ENCODE measurements at places on chromosomes 5 and 9.

- no peak for DNase-seq
Observed at GRCh38 chr9:135550344-135550918, 4.5 kb downstream of the OBP2A start.

DNA sequence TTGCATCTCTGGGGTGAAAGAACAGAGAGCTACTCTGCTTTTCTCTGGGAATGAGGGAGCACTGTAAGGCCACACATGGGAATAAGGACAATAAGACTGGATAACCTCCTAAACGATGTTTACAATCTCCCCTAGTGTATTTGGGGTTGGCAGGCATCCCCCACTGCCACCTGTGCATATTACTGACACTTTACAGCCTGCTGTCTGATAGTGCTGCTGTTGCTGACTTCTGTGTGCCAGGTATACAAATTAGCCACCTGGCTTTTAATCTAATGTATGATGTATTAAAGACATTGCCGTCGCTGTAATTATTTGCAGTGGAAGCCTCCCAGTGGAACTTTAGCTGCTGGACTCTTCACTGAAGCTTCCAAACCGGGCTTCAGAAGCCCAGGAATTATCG lies 4.4 kb upstream of the SHISAL2B start:
- DNase-seq, result no peak

GRCh38 chr9:6113312-6113711 lies 97.9 kb upstream of the RANBP6 start:
- DNase-seq, result no peak

- no peak for DNase-seq
Observed at GRCh38 chr9:23638011-23638410, 188.0 kb downstream of the ELAVL2 start.

DNA sequence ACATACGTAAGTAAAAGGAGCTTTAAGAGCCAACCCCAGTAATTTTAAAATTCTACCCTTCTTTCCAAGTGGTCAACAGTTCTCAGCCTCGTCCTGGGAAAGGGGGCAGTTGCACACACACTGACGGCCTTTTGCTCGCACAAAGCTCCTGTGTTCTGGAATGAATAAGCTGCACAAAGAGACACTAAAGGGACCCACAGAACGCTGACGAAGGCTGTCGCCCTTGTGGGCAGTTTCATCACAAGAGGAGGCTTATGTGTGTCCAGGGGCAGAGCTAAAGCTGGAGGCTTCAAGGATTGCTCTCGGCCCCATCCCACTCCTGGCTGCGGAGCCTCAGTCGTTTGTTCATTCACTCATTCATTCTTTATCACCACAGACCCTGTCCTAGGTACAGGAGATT lies 67.0 kb upstream of the NEK6 start:
- no peak for DNase-seq

GRCh38 chr5:6188344-6188743 lies 190.0 kb downstream of the MED10 start:
- DNase-seq, result no peak

DNA sequence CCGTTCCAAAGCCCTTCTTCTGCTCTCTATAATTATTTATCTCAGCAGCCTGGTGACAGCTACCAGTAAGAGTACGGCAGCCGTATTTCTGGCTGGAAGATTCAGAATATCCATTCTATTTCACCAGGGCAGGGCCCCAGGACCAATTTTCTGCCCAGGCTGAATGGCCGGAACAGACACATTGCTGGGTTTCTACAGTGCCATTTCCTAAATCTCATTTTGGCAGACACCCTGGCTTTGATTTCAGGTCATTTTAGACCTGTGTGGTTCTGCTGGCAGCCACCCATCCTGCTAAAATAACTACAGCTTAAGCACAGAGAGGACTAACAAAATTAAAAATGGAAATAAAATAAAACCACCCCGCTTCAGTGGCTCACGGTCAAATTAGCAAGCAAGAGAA lies 95.0 kb downstream of the CRB2 start:
- no peak for DNase-seq

GRCh38 chr5:54820346-54821134 lies 164.9 kb downstream of the ESM1 start:
- no peak for DNase-seq

GRCh38 chr5:142445266-142445665 lies 120.4 kb upstream of the SPRY4 start:
- DNase-seq, result no peak

DNA sequence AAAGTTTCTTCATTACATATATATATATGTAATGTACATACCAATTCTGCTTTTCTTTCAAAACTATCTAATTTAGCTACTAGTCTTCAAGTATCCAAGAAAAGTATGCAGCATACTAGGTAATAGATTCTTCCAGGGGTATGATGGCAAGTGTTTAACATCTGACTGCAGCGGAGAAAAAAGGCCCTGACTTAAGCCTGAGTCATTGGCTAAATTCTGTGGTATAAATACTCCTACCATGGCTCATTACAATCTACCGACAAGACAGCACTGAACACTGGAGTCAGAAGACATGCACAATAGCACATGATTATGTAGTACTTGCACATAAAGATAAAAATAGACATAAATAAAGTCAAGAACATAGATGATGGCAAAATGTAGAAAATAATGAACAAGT lies 439.9 kb downstream of the BRINP1 start:
- DNase-seq, result no peak

GRCh38 chr5:84287951-84288350 lies 96.7 kb downstream of the EDIL3 start:
- DNase-seq, result no peak

- DNase-seq, result no peak
Observed at GRCh38 chr5:180289966-180290365, 1.9 kb downstream of the MAPK9 start.

GRCh38 chr5:4101189-4101588 lies 505.6 kb downstream of the IRX1 start:
- no peak for DNase-seq

DNA sequence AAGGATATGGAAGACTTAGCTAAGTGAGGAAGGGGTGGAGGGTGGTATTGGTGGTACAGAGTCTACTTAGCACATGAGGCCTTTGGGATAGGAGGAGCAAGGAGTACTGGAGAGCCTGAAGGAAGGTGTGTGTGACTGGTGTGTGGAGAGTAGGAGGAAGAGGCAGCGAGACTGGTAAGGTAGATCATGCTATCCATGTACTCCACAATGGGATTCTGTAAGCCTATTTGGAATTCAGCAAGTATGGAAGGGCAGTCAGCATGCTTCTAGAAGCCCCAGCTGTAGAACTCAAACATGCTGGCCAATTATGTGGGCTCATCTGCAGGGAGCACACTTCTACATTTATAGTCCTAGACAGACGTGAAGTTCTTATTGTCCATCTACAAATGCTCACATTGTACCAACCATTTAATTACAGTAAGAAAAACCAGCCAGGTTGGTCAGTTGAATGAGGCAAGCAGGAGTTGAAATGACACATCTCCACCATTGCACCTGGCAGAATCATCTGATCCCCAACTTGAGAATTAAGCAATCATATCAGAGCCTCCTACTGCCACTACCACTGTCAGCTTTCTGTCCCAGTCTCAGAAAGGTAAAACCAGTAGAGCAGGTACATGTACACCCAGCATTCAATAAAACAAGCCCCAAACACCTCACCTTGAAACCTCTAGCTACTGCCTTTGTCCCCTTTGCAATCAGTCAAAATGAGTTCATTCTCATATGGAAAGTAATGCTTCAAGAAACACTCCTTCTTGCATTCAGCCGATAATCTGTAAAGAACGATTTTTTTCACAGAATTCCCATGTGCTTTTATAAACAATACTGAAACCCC lies 60.9 kb upstream of the GLRX start:
- no peak for DNase-seq

GRCh38 chr5:124952079-124952478 lies 205.6 kb upstream of the ZNF608 start:
- DNase-seq, result no peak

DNA sequence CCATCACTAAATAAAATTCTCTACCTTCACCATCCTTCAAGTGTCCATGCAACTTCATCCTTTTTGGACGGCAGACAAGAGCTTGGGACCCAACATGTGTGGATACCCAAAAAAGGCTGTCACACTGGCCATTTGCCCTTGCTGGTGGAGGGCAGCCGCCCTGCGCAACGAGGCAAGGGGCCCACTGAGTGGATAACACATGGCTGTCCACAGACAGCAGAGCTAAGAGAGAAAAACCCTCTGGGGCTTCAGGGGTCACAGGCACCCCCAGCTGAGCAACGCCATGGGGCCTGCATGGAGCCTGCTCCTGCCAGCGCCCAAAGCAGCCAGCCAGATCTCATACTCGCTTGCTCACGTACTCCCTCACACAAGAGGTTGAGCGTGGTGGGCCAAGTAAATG lies 205.9 kb upstream of the NREP start:
- DNase-seq, result no peak

- no peak for DNase-seq
Observed at GRCh38 chr9:87062746-87063145, 115.4 kb upstream of the GAS1 start.

DNA sequence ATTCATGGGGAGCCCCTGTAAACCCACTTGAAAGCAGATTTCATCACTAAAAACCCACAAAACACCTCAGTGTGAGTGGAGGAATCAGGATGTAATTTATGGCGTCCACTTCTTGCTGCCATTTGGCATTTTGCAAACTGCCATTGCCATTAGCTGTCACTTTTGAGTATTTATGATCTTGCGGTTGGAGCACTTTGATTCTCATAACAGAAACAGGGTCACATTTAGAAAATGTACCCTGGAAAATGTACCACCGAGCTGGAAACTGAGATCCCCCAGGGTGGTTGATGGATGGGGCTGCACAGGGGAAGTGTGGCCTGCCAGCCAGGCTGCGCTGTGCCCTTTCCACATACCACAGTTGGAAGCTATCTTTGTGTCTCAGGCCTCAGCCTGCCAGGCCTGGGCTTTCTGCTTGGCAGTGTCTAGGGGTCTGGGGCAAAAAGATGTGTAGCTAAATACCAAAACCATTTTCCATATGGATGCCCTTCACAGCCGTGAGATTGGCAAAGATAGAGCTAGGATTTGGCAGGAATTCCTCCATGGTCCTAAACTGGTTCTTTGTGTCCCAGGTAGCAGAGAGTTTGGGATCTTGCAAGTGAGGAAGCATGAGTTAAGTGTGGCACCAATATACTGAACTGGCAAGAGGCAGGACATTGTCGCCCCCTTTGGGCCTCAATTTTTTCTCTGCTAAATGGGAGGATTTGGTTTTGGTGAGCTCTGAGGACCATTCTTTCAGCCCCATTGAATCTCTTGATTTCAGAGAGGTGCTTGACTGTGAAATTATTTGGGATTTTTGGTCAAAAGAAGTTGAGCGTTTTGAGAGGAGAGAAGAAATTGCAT lies 46.2 kb downstream of the GALNT10 start:
- DNase-seq, result no peak

- DNase-seq, result no peak
Observed at GRCh38 chr5:135891268-135891667, 4.4 kb downstream of the IL9 start.

DNA sequence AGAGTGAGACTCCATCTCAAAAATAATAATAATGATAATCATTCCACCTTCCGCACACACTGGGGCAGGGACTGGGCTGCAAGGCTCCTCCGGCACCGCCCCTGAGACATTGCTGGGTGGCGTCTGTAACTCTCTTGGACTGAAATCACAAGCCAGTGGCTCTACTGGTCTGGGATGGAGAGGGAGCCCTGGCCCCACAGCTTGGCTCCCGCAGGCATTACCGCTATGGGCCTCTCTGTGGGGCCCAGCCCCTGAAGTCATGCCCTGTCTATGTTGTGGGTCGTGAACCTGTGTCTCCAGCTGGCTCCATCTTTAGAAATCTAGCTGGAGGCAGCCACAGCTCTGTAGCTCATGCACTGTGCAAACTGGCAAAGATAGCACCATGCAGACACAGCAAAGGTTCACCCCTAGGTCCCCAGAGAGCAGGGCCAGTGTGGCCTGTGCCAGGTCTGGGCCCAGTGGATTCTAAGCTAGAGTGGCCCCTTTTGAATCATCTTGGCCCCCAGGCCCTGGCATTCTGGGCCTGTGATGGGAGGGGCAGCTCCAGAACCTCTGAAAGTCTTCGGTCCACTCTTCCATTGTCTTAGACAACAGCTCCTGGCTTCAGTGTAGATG lies 36.1 kb upstream of the COL5A1 start:
- DNase-seq, result no peak

DNA sequence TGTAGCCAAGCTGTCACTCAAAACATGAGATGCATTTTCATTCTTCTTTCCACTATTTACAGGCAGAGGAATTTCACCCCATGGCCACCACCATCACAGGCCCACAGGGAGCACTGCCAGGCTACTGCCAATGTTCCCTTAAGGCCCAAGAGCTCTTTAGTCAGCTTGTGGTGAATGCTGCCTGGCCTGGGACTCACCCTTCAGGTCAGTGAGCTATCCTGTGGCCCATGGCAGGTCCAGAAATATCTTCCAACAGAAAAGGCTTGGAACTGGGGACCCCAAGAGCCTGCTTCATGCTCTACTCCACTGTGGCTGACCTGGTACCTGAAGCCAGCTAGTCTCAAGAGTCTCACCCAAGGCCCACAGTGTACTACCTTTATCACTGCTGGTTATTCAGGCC lies 1518.7 kb upstream of the CDH9 start:
- DNase-seq, result no peak
